ENCODE measurements at places on chromosomes 12 and 14. TPM values are rescaled to one million over a fixed set of nuclear protein-coding genes. Genes with fewer than 3 reads are reported as not detected.
A peak's percentile ranks its signal among the peaks of the same experiment; 100 is the strongest.

GRCh38 chr14:65415613-65416012 lies 3.1 kb downstream of the FUT8 start:
- no peak for DNase-seq
- H3K4me1 ChIP-seq, result no peaks in the 10 kb centered on the region
- no peak overlapping the region for H3K4me3 ChIP-seq
- H3K27me3 ChIP-seq, result no peaks in the 10 kb centered on the region

- no peaks in the 10 kb centered on the region for H3K4me1 ChIP-seq
- DNase-seq, result peak; percentile 21
- no peak overlapping the region for H3K27ac ChIP-seq
- H3K27me3 ChIP-seq, result no peaks in the 10 kb centered on the region
- H3K36me3 ChIP-seq, result no peaks in the 10 kb centered on the region
- no peak overlapping the region for H3K4me3 ChIP-seq
These were observed 381.1 kb downstream of the SEC23A start for GRCh38 chr14:38721822-38722431.

Gene PTHLH
- 2.4 TPM for total RNA-seq

Gene SPPL3
- total RNA-seq, result 22.6 TPM

- no peaks in the 10 kb centered on the region for H3K4me1 ChIP-seq
- no peak overlapping the region for H3K27ac ChIP-seq
- H3K4me3 ChIP-seq, result no peak overlapping the region
- no peak for DNase-seq
These were observed 329.2 kb downstream of the ADAMTS20 start for GRCh38 chr12:43222796-43223195.

Gene CMTM5
- total RNA-seq, result 1.3 TPM

- H3K36me3 ChIP-seq, result no peaks in the 10 kb centered on the region
- no peak overlapping the region for H3K4me3 ChIP-seq
- DNase-seq, result no peak
- no peak overlapping the region for H3K27ac ChIP-seq
- no peaks in the 10 kb centered on the region for H3K27me3 ChIP-seq
These were observed 276.5 kb downstream of the KCNH5 start for GRCh38 chr14:62768753-62769152.

Gene TMEM52B
- not detected for total RNA-seq

- no peak overlapping the region for H3K4me3 ChIP-seq
- H3K4me1 ChIP-seq, result no peaks in the 10 kb centered on the region
- H3K27me3 ChIP-seq, result no peaks in the 10 kb centered on the region
- DNase-seq, result no peak
These were observed 88.8 kb downstream of the SCFD1 start for GRCh38 chr14:30710876-30711275.

GRCh38 chr14:104143521-104144452 lies 5.4 kb downstream of the KIF26A start:
- H3K27ac ChIP-seq, result no peak overlapping the region
- H3K4me1 ChIP-seq, result peaks cover 1% of the 10 kb centered on the region
- H3K27me3 ChIP-seq, result no peaks in the 10 kb centered on the region
- no peak for DNase-seq

Data from uterus (tissue), 4 donors.